EH (cell line): ENCODE measurements at places on chromosomes 5 and 9.

GRCh38 chr5:81850501-81851357 is 99.8 kb upstream of the SSBP2 start:
- DNase-seq = peak; percentile 70

DNA sequence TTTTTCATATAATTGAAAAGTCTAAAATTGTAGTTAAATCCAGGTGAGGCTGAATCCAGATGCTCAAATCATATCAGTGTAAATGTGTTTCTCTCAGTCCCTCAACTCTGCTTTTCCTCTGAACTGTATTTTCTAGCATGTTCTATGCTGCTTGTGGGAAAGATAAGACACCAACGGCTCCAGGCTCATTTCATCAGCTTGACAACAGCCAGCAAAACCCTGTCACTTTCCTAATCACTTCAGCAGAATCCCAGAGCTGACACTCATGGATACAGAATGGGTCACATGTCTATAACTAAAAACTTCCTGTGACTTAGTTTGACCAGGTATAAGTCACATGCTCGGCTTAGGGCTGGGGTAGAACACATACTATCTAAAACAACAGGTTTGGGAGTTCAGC is 179.4 kb upstream of the ADRA1B start:
- DNase-seq = no peak

- no peak for DNase-seq
Measured at GRCh38 chr5:39413771-39414170, 11.0 kb downstream of the DAB2 start.

- no peak for DNase-seq
Measured at GRCh38 chr9:4510546-4511322, 20.5 kb downstream of the SLC1A1 start.

- no peak for DNase-seq
Measured at GRCh38 chr5:87853541-87853940, 415.1 kb downstream of the TMEM161B start.

DNA sequence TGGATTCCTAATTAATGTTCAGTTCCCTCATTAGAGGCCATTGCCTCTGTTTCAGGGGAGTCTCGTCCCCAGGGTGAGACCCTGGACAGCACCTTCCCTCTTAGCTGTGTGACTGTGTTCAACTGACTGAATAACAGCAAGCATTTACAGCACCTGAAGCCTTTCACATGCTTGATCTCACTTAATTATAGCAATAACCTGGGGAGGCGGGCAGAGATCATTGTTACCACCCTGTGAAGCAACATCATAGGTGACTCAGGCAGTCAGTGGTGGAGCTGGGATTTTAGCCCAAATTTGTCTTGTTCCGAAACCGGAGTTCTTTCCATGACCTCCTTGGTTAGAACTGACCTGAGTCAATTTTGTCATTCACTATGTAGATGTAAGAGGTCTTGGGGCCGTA is 105.2 kb upstream of the RAD23B start:
- DNase-seq = no peak
